Stimulated activated CD8-positive, alpha-beta memory T cell treated with anti-CD3 and anti-CD28 coated beads, Interleukin-4, amount 100 ng/mL, for 4 hours (primary cell): ENCODE measurements at places on chromosomes 13 and 19.

- DNase-seq, result no peak
Measured at GRCh38 chr19:3684817-3685410, 15.4 kb downstream of the PIP5K1C start.

DNA sequence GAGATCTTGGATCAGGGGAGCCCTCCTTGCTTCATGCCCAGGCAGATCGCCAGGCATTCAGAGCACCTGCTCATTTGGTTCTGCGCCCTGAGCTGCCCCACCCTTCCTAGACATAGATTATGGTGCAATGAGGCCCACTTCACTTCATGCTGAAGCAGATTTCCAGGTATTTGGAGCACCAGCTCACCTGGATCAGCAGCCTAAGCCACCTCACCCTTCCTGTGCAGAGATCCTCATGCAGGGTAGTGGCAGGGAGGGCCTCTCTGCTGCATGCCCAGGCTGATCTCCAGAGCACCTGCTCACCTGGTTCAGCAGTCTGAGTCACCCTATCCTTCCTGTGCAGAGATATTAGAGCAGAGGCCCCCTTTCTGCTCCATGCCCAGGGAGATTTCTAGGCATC, 1966.1 kb downstream of the PCDH9 start:
- DNase-seq, result no peak

- no peak for DNase-seq
Measured at GRCh38 chr19:3766520-3766919, 4.0 kb downstream of the MRPL54 start.

DNA sequence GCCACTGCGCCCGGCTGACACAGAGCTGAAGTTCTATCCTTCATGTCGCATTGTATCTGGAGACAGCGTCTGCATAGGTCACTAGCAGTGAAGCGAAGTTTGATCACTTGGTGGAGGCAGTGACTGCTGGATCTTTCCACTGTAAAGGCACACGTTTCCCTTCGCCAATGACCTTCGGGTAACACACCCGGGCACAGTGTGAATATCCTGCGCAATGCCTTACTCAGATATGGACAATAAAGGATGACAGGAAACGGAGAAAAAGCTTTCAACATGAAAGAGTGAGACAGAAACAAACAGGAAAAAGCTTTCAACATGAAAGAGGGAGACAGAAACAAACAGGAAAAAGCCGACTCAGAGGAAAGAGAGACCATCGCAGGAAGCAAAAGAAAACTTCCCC, 17.1 kb downstream of the ARL11 start:
- no peak for DNase-seq

- no peak for DNase-seq
Measured at GRCh38 chr19:53696951-53697350, 65.2 kb downstream of the DPRX start.

DNA sequence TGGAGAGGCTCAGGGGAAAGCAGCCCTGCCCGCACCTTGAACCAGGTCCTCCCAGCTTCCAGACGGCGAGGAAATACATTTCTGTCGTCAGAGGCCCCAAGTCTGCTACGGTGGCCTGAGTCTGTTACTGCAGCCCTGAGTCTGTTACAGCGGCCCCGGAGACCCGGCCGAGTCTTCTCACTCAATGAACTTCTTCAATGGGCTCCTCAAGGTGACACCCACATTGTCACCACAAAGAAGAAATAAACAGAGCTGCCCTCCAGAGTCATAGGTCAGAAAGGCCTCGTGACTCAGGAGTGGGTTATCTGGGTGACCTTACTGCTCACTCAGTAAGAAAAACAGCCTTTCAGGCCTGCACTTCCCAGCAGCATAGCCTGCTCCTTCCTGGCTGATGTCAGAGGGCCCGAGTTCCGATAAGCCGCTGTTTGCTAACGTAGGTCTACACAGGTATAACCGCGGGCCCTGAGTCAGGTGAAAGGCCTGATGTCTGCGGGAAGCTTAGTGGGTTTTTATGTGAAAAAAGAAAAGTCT, 66.9 kb upstream of the TM9SF2 start:
- peak; percentile 69 for DNase-seq

DNA sequence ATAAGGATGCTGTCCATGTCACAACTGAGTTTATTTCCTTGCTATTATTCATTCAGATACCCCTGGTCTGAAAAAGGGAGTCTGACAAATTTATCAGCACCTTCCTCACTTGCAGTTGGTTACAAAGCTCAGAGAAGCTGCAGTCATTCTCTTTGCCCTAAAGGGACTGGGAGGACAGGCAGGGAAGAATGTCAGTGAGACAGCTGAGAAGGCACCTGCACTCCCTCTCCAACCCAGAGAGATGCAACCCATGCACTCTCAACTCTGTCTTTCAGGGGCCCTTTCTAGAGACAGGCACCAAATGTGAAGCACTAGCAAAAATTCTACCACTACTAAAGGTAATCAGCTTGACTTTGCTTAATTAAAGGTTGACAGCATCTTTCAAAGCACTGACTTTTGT, 83.3 kb downstream of the CRYL1 start:
- DNase-seq, result no peak

GRCh38 chr19:54179262-54179852, 6.4 kb upstream of the TMC4 start:
- no peak for DNase-seq

GRCh38 chr19:21434967-21435544, 38.1 kb downstream of the ZNF493 start:
- DNase-seq, result no peak

- DNase-seq, result no peak
Measured at GRCh38 chr19:4100647-4101495, 23.1 kb downstream of the MAP2K2 start.

DNA sequence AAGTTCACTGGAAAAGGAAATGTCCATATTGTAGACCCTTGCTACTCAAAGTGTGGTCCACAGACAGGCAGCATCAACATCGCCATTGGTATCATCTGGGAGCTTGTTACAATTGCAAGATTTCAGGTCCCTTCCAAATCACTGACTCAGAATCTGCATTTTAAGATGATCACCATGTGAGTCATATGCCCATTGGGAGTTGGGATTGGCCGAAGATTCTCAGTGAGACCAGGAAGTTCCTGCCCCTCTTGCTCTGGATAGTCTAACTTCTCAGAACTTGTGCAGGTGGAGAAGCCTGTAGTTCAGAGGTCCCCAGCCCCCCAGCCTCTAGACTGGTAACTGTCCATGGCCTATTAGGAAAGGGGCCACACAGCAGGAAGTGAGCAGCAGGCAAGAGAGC, 48.9 kb upstream of the URAD start:
- no peak for DNase-seq

DNA sequence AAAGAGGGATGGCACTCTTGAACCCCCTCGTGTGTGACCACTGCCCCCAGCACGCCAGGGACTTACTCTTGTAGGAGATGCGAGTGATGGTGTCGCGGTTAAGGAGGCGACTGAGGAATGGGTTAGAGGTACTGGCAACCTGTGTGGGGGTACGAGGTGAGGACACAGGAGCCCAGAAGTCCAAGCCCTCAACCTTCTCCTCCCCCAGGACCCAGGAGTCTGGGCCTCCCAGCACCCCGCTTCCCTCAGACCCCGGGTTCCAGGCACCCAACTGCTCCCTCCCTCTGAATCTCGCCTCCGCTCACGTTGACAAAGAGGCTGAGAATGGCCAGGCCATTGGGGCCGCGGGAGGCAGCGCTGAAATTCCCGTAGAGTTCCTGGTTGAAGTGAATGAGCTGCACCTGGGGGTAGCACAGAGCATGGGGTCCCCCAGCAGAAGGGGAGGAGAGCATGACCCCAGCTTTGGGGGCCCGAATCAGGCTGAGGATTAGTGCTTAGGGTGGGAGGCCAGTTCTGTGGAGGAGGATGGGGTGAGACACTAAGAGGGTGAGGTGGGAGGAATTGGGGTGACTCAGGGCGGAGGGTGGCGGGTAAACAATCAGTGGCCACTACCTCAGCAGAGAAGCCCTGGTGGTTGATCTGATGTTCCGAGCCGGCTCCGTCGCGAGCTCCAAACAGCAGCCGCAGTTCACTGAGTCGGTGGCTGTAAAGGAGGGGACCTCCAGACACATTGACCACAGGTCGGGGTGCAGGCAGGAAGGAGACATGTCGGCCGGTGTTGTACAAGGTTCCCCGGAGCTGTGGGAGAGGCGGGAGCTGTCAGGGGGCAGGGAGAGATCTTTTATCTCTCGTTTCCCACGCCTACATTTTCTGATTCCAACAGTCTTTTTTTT, 2.5 kb upstream of the DBP start:
- DNase-seq, result no peak

GRCh38 chr13:93260591-93260990, 34.0 kb downstream of the GPC6 start:
- no peak for DNase-seq

- DNase-seq, result no peak
Measured at GRCh38 chr19:28437390-28438346, 775.3 kb downstream of the UQCRFS1 start.

- DNase-seq, result no peak
Measured at GRCh38 chr13:43388282-43389034, 365.1 kb downstream of the DNAJC15 start.

- no peak for DNase-seq
Measured at GRCh38 chr13:36715841-36716240, 42.0 kb downstream of the SERTM1 start.

- no peak for DNase-seq
Measured at GRCh38 chr13:30898678-30899241, 7.3 kb upstream of the MEDAG start.

- DNase-seq, result no peak
Measured at GRCh38 chr13:78045916-78046315, 127.3 kb upstream of the EDNRB start.

- no peak for DNase-seq
Measured at GRCh38 chr13:68727165-68727564, 1380.5 kb upstream of the ATXN8OS start.

DNA sequence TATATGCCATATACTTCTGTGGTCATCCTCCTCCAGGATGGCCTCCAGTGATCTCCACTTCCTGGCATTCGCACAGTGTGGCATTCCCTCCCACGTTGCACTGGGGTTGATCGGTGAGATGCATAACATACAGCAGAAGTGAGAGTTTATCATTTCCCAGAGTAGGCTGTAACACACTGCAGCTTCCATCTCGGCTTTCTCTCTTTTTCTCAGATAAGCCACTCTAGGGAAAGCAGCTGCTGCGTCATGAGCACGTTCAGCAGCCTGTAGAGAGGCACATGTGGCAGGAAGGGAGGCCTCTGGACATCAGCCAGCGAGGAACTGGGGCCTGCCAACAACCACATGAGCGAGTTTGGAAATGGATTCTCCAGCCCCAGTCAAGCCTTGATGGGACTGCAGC, 807.1 kb downstream of the DIAPH3 start:
- DNase-seq, result no peak

DNA sequence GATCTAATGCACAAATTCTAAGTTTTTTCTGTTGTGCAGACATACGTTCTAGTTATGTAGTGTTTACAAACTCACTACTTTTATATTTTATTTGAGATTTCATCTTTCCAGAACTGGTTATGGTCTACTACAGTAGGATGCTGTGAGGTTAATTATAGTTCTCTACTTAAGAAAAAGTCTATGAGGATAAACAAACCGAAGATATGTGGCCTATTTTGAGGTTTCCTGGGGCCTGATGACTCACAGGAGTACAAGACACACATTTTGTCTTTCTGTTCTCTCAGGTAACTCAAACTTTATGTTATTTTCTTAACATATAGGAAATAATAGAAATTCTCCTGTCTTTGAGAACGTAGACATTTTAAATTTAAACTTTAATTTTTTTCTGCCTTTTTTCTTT, 45.1 kb downstream of the PCDH20 start:
- DNase-seq, result no peak

- no peak for DNase-seq
Measured at GRCh38 chr19:5460748-5461147, 5.5 kb downstream of the ZNRF4 start.

DNA sequence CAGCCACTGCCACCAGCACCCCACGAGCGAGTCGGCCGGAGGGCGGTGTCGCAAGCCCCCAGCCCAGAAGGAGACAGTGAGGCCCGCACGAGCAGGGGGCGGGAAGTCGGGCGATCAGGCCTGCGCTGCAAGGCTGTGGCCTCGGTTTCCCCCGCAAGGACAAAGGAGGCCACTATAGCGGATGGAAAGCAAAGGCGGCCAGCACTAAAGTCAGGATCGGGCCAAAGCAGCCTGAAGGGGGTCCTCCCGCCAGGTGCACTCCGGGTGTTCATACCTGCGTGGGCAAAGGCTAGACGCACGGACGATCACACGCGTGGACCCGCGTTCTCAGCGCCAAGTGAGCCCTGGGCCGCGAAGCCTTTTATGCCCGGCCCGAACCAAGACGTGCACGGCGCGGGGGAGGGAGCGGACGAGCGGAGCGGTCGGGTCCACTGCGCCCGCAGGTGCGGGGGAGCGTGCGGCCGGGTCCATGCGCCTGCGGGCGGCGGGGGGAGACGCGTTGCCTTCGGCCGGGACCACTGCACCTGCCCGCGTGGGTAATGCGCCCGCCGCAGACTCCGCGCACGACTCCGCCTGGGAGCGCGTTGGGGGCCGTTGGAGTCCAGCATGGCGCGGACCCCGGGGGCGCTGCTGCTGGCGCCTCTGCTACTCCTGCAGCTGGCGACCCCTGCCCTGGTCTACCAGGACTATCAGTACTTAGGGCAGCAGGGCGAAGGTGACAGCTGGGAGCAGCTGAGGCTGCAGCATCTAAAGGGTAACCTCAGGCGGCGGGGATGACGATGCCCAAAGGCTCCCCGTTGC, at the start of the genes PRDX2 and THSD8:
Gene PRDX2 (minus strand): TSS at position 335 of the 801 bp plus-strand sequence. CDS start 539 bp downstream, outside the sequence.
Gene THSD8 (plus strand): TSS at position 604 of the 801 bp plus-strand sequence. CDS start 3 bp downstream, at position 607.
- DNase-seq, result no peak

DNA sequence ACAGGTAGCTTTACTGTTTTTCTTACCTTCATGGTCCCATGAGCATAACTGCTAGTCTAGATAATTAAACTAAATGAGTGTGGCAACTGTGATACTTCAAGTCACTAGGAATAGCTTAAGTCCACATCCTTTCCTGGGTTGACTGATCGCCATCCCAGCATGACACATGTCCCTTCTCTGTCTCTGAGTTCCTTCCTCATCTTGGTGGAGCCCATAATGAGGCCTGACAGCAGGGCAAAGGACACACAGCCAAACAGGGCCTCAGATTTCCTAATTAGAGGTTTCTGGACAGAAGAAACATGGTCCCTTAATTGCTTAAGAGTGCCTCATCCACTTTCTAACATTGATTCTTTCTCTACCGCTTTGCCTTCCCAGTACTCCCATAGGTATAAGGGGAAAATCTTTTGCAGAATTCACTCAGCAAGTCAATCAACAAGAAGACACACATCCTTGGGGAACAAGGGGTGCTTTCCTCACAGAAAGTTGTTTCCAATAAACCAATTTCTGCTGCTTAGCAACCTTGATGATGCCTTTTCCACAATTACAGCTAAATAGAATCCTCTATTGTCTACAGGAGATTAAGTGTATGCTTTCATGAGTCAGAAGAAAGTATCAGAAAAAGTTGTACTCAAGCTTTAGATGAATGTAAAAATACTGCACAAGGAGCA, 208.3 kb upstream of the SERP2 start:
- no peak for DNase-seq

DNA sequence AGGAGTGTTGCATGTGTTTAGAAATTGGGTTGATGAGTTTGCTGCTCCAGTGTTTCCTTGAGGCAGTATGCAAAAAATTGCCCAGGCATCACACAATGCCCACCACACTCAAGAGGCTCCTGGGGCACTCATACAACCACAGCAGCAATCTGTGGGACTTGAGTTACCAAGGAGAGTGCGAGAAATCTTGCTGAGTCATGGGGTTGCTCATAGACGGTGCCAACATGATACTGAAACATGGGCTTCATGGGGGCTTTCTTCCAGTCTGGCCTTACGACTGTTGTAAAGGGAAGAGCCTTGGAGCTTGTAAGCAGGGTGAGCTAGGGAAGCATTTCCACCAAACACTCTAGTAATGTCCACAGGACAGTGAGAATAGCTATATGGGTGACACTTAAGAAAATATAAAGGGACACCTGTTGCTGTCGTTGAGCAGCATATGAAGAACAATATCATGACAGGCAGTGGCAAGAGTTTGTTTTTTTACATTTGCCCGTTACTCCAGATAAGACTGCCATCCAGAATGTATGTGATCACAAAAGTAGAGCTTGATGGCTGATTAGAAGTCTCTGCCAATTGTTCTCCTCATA, 1237.4 kb downstream of the UQCRFS1 start:
- no peak for DNase-seq
